ENCODE measurements at places on chromosomes 13 and 19.

DNA sequence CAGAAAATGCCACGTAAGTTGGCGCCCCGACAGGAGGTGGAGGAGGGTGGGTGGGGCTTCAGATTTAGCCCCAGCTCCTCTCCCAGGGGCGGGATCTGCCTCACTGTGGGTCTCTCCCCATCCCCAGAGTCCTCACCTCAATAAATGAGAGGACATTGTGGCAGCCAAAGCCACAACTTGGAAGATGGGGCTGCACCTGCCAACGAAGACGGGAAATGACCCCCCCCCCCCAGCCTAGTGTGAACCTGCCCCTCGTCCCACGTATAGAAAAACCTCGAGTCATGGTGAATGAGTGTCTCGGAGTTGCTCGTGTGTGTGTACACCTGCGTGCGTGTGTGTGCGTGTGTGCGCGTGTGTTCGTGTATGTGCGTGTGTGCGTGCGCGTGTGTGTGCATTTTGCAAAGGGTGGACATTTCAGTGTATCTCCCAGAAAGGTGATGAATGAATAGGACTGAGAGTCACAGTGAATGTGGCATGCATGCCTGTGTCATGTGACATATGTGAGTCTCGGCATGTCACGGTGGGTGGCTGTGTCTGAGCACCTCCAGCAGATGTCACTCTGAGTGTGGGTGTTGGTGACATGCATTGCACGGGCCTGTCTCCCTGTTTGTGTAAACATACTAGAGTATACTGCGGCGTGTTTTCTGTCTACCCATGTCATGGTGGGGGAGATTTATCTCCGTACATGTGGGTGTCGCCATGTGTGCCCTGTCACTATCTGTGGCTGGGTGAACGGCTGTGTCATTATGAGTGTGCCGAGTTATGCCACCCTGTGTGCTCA is 1.5 kb upstream of the TRAPPC5 start:
- DNase-seq: no peak

- DNase-seq: no peak
Observed at GRCh38 chr19:34499155-34499834, 17.7 kb downstream of the WTIP start.

DNA sequence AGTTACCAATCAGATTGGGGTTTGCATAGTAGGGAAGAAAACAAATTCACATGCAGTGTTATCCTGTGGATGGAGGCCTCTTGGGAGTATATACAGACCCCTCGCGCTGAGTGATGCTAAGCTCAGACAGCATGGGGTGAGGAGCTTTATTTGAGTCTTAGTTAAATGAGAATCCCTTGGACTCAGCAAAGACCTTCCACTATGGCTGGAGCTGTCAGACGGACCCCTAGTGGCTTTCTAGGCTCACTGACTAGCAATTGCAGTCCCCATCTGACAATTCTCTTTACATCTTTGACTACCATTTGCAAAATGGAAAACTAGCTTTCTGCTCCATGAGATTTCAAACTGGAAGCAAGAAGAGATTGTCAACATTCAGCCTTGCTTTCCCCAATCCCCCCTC is 90.4 kb downstream of the STOML3 start:
- no peak for DNase-seq

GRCh38 chr19:47102346-47103060 is 11.1 kb downstream of the ZC3H4 start:
- DNase-seq: no peak

- no peak for DNase-seq
Observed at GRCh38 chr13:28718196-28718542, 601 bp downstream of the SLC46A3 start.

DNA sequence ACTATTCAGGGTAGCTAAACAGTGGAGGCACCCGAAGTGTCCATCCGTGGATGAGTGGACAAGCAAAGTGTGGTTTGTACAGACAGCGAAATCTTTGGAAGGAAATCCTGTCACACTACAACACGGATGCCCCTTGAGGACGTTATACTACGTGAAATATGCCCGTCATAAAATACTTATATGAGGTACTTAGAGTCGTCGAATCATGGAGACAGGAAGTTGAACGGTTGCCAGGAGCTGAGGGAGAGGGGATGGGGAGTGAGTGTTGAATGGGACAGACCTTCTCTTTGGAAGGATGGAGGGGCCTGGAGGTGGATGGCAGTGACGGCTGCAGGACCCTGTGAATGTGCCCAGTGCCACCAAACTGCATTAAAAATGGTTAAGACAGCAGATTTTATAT is 11.6 kb downstream of the ATP4B start:
- DNase-seq: no peak

DNA sequence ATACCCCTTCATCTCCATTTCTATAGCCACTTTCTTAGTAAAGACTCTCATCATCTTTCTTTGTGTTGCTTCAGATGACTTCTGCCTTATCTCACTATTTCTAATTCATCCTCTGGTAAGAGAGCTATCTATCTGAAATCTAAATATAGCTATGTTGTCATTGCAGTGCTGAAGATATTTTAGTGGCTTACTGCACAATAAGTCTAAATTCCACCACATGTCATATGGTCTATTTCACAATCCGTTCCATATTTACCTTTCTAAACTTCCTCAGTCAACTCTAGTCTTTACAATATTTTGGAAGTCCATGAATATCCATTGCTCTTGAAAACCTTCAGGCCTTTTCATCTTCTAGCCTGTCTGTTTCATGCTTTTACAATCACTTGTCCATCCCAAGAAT is 465.1 kb upstream of the SLC10A2 start:
- DNase-seq: no peak

DNA sequence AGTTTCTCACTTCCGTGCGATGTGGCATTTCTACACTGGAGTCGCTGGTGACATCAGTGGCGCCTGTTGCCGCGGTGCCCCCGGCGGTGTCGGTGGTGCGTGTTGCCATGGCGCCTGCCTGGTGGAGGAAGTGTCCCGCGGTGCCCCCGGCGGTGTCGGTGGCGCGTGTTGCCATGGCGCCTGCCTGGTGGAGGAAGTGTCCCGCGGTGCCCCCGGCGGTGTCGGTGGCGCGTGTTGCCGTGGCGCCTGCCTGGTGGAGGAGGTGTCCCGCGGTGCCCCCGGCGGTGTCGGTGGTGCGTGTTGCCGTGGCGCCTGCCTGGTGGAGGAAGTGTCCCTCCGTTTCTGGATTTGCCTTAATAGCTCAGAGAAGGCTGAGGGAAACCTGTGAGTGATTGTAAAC is 127.6 kb downstream of the KDM4B start:
- no peak for DNase-seq

- no peak for DNase-seq
Observed at GRCh38 chr19:11931513-11931912, 6.6 kb downstream of the ZNF700 start.

DNA sequence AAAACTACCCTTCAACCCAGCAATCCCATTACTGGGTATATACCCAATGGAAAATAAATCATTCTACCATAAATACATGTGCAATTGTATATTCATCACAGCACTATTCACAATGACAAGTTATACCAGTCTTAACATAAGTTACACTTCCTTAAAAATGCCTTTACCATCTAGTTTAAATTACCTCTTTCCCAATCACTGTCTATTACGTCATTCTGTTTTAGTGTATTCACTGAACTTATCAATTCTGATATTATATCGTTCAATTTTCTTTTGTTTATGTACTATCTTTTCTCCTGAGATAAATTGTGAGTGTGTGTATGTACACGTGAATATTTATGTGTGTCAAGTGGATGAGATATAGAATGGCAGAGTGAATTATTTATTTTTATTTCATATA is 1416.8 kb downstream of the OLFM4 start:
- DNase-seq: no peak

GRCh38 chr19:28703400-28703956 is 509.5 kb downstream of the UQCRFS1 start:
- DNase-seq: no peak

DNA sequence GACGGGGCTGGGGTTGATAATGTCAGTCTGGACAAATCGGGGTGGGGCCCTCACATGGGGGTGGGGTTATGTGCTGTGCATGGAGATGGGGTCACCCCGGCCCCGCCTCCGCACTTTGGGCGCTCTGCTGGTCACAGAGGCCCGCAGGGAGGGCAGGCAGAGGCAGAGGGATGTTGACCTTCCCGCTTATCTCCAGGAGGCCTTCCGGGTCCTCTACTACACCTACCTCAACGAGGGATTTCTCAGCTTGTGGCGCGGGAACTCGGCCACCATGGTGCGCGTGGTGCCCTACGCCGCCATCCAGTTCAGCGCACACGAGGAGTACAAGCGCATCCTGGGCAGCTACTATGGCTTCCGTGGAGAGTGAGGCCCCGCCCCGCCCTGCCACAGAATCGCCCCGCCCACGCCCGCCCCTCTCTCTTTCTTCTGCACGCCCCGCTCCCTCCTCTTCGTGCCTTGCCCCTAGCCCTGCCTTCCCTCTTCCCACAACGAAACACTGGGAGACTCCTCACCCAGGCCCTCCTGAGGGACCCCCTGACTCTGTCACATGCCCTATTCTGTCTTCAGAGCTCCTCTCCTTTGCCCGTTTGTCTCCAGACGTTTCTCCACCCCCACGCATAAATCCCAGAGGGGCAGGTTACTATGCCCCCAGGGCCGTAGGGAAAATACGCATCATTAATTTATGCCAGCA is 32.8 kb downstream of the TMEM161A start:
- no peak for DNase-seq

GRCh38 chr19:11191273-11191755 is 6.0 kb downstream of the KANK2 start:
- DNase-seq: no peak

DNA sequence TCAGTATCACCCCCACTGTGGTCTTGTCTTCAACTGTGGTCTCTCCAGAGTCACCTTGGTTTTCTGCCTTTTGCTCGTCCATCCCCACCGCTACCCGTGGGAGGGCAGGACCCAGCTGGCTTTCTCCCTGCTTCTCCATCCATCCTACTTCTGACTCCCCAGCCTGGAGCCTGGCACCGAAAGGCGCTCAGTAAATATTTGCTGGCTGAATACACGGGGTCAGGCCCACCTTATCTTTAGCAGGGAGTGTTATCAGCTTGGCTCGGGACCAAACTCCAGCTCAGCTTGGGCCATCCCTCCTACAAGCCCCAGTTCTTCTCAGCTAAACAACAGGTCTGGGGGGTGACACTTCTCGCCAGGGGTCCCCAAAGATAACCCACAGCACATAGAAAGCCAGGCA is 62.0 kb upstream of the KLF2 start:
- no peak for DNase-seq

- DNase-seq: no peak
Observed at GRCh38 chr13:98450539-98451111, 126.3 kb downstream of the STK24 start.

DNA sequence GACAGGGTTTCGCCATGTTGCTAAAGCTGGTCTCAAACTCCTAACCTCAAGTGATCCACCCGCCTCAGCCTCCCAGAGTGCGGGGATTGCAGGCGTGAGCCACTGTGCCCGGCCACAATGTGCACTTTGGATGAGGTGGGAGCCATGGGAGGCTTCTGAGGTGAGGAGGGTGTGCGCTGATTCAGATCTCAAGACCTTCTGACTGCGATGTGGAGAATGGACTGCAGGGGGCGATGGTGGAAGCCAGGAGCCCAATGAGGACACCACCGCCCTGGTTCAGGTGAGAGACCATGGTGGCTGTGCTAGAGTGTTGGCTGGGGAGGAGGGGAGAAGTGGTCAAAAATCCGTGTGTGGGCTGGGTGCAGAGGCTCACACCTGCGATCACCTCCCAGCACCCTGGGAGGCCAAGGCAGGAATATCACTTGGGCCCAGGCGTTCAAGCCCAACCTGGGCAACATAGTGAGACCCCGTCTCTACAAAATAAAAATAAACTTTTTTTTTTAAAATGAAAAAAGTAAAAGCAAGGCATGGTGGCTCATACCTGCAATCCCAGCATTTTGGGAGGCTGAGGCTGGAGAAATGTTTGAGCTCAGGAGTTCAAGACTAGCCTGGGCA is 5.6 kb downstream of the INAFM1 start:
- no peak for DNase-seq

DNA sequence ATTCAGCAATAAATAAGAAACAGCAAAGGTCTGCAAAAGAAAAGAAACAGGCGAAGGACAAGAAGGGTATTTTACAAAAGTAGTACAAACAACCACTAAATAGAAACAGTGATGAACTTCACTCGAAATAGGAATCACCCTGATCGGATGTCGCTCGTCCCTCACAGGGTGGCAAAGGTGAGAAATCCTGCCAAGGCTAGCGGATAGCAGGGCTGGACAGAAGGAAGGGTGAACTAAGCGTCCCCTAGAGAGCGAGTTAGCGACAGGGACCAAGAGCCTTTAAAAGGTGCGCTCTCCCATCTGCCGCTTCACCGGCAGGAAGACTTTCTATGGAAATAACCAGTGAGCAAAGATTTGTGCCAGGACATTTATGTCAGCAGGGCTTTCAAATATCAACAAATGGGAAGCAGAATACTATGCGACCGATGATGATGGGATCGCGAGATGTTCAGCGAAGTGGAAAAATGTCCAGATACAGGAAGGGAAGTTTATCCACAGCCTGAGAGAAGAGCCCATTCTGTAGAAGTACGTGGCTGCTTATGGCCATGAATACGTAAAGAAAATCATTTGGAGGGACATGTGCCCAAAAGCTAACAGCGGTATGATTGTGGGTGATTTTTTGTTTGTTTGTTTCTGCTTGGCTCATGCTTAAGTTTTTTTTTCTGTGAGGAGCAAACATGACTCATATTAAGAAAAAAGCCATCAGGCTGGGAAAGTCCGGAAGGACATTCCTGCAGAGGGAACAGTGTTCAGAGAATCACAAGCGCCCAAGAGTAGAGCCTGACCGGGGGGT is 18.9 kb downstream of the ELAVL1 start:
- DNase-seq: no peak

GRCh38 chr19:33644284-33644836 is 22.6 kb downstream of the CHST8 start:
- no peak for DNase-seq

- DNase-seq: no peak
Observed at GRCh38 chr19:18665771-18666202, 17.7 kb upstream of the CRTC1 start.

DNA sequence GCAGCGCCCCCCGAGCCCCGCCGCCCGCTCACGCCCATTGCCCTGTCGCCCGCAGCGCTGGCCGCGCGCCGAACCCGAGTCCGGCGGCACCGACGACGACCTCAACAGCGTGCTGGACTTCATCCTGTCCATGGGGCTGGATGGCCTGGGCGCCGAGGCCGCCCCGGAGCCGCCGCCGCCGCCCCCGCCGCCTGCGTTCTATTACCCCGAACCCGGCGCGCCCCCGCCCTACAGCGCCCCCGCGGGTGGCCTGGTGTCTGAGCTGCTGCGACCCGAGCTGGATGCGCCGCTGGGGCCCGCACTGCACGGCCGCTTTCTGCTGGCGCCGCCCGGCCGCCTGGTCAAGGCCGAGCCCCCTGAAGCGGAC is 518 bp downstream of the KLF2 start:
- DNase-seq: no peak

DNA sequence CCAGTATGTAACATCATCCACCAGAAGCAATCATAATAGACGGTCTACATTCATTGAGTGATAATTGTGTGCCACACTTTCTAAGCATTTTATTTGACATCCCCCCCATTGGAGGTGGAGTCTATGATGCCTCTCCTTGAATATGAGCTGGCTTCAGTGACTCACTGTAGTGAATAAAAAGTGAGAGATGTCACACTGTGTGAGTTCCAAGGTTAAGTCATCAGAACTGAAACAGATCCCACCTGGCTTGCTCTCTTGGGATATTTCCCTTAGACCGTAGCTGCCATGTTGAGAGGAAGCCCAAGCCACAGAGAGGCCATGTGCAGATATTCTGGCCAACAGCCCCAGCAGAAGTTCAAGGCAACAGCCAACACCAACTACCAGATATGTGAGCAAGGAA is 12.6 kb downstream of the RTBDN start:
- DNase-seq: no peak
